ENCODE measurements at places on chromosomes 6 and 20.

- DNase-seq: no peak
These were observed 122.7 kb downstream of the SNX5 start for GRCh38 chr20:17845701-17846475.

- DNase-seq: no peak
These were observed 881 bp upstream of the MAP7 start for GRCh38 chr6:136551103-136551502.

GRCh38 chr20:43853174-43853803, 61.4 kb upstream of the TOX2 start:
- no peak for DNase-seq

DNA sequence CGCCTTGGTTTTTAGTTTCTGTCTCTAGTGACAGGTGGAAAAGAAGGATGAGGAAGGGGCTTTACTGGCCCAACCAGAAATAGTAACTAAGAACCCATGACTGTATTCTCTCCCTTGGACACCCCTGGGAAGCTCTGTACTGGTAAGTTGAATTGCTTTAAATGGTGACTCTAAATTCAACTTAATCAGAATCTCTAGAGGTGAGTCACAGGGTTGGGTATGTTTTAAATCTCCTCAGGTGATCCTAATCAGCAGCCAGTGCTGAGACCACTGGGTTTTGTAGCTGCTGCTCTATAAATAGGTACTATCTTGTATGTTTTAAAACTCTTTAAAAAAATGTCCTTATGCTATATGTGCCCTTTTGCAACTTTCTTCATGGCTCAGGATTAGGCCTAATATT, 314.0 kb upstream of the ECI2 start:
- no peak for DNase-seq

DNA sequence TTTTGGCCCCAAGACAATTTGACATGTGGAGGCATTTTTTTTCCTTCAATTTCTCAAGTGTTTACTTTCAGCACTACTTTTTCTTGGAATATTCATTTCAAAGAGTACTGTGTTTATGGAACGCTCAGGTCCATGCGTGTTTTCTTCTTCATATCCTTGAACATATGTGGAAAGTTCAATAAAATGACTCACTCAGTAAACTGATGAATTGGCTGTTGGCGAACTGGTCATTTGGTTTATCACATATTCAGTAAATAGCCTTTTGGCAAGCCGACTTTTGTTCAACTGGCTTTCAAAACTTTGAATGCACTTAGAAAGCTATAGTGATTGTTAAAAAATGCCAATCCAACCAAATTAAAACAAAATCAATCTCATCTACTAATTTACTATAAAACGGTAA, 964.6 kb upstream of the SLC35B3 start:
- DNase-seq: no peak
